Stimulated activated CD8-positive, alpha-beta memory T cell treated with anti-CD3 and anti-CD28 coated beads, Interleukin-15, amount 100 ng/mL, for 4 hours (primary cell): ENCODE measurements at places on chromosomes 4 and X.

GRCh38 chr4:36841583-36842326 lies 402.8 kb upstream of the NWD2 start:
- no peak for DNase-seq

GRCh38 chrX:94662689-94663088 lies 988.7 kb downstream of the FAM133A start:
- no peak for DNase-seq

GRCh38 chrX:149628280-149628679 lies 3.3 kb downstream of the TMEM185A start:
- DNase-seq: no peak

- DNase-seq: no peak
Observed at GRCh38 chr4:33722254-33722653, 2522.1 kb downstream of the ARAP2 start.

- no peak for DNase-seq
Observed at GRCh38 chr4:109672169-109672930, 30.9 kb downstream of the CASP6 start.

- DNase-seq: no peak
Observed at GRCh38 chr4:41509451-41509866, 28.5 kb upstream of the LIMCH1 start.

- DNase-seq: no peak
Observed at GRCh38 chr4:184028561-184029374, 123.7 kb downstream of the STOX2 start.

GRCh38 chrX:154797006-154797405 lies 8.3 kb downstream of the MPP1 start:
- no peak for DNase-seq

GRCh38 chrX:72705111-72705510 lies 9.0 kb downstream of the PHKA1 start:
- no peak for DNase-seq

- no peak for DNase-seq
Observed at GRCh38 chr4:3682236-3683076, 83.7 kb upstream of the ADRA2C start.

DNA sequence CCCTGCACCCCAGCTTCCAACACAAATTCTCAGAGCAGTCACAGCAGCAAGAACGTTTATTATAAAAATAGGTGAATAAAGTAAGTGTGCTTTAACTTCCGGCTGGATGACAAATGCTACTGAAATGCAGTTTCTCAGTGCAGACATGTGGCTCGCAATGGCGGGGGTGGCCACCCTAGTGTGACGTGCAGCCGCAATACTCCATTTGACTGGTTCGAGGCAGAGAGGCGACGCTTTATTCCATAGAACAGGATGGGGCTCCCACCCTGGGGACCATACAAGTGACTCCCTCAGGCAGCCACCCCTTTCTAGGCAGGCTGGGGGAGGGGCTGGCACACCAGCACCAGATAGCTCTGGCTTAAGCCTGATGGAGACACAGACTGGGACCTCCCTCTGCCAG lies 14.5 kb downstream of the TNIP2 start:
- no peak for DNase-seq

- DNase-seq: no peak
Observed at GRCh38 chr4:53131562-53131925, 234.3 kb downstream of the SCFD2 start.

DNA sequence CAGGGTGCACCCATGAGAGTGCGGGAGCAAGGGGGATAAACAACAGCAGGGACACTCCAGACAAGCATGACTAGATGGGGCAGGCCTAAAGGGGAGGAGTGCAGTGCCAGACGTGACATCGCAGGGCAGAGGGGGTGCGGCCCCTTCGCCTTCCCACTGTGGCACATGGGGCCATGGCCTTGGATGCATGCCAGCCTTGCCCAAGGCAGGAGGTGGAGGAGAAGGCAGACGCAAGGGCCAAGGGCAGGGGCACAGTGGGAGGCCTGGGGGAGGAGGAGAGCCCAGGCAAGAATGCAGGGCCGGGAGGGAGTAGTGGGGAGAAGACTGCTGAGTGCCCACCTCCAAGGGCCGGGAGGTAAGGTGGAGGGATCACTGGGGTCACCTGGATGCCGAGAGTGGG lies 21.6 kb downstream of the PNMA6E start:
- DNase-seq: no peak

DNA sequence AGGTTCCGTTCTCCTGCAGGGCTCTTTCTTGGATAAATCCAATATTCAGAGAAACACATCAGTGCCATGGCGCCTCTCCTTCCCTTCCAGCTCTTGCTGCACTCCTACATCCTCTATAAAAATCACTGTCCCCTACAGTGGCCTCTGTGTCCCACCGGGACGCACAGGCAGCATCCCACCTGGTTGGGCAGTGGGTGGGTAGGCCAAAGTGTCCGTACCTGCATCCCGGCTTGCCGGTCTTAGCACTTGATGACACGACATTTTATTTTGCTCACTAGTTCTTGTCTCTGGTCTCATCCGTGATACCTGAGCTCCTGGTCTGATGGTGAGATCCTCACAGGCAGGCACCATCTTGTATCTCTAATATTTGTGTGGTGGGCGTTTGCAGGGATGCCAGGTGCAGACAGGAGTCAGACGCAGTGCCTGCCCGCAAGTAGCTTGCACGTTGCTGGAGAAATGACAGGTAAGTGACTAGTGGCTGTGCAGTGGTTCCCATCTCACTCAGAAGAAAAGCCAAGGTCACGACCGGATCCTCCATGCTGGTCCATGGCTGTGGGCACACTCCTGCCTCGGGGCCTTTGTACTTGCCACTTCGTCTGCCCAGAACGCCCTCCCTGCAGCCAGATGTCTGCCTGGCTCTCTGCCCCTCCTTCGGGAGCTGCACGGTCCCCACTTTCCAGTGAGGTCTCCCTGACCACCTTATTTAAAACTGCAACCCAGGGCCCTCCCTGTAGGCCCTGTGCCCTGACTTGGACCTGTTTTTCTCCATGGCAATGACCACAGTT lies 109.7 kb downstream of the SORCS2 start:
- DNase-seq: no peak

- DNase-seq: no peak
Observed at GRCh38 chr4:24282446-24282845, 301.9 kb downstream of the DHX15 start.

- no peak for DNase-seq
Observed at GRCh38 chr4:165299399-165300060, 27.9 kb upstream of the MSMO1 start.

DNA sequence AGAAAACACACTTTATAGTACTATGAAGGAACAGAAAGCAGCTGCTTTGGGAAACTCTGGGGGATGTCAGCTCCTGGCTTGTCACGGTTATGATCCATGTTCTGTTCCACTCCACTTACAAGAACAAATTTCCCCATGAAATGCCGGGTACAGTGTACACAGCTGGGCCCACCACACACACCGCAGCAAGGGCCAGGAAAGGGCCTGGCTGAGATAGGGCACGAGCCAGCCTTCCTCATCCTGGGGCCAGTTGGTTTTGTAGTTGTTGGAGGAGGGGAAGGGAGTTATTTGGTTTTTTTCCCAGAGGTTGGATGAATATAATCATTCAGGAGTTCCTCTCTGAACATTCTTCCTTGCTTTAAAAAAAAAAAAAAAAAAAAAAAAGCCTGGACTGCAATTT lies 56.8 kb downstream of the SEPSECS start:
- DNase-seq: no peak

DNA sequence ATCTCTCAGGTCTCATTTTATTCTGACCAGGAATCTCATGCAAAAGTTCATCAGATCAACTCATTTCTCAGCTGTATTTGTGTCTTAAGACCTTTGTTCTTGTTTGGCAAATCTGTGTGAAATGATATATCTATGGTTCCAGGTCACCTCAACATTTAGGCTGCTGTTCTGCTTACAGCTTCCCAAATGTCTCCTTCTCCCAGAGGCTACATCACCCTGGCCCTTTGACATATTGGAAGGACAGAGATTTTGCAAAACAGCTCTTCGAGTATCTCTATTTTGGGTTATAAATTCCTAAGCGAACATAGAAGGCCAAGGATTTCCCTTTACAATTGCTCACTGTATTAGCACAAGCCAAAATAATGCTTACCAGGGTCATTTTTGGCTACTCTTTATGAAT lies 57.5 kb upstream of the GIMD1 start:
- DNase-seq: no peak

GRCh38 chrX:28391528-28391927 lies 195.7 kb upstream of the IL1RAPL1 start:
- no peak for DNase-seq

- no peak for DNase-seq
Observed at GRCh38 chr4:39025552-39026085, 6.6 kb downstream of the TMEM156 start.

DNA sequence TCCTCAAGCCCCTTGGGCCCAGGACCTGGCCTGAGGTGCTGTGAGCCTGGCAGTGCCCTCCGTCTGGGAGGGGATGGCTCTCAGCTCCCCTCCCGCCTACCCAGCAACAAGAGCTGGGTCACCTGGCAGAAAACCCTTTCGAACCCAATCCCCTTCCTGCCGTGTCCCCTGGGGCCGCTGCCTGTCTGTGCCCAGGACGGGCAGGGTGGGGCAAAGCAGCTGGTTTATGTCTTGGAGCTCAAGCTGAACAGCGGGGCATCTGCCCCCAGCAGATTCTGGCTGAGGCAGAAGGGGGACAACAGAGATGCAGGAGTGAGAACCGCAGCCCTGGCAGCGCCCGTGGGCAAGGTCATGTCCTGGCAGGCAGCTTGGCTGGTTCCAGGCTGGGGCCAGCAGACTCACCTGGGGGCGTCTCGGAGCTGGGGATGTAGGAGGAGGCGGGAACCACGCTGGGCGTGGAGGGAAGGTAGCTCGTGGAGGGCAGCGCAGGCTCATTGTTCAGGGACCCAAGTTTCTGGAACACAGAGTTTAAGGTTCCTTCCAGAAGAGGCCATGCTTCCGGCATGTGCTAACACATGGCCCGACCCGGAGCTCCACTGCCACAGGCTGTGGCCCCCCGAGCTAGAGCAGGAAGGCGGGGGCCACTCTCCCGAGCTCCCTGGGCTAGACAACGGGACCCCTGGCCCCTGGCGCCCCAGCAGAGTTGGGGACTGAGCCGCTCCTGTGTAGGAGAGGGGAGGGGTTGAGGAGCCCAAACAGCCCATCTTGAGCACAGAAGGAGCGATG lies 24.2 kb downstream of the NELFA start:
- no peak for DNase-seq

- no peak for DNase-seq
Observed at GRCh38 chr4:143270256-143270838, 66.3 kb upstream of the GAB1 start.

DNA sequence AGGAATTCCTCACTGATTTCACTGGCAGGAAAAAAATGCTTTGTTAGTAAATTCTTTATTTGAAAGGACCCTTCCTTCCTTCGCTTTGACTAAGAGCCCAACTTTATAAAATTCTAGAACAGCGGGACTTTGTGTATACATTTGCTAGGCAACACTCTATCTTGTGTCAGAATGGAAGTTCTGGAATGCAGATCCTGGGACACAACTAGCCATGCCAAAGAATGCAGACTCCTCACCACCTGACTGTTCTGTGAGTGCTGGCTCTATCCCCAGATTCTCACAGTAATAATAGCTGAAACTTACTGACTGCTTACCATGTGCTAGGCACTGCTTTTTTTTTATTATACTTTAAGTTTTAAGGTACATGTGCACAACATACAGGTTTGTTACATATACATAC lies 73.3 kb upstream of the ZDHHC15 start:
- no peak for DNase-seq

DNA sequence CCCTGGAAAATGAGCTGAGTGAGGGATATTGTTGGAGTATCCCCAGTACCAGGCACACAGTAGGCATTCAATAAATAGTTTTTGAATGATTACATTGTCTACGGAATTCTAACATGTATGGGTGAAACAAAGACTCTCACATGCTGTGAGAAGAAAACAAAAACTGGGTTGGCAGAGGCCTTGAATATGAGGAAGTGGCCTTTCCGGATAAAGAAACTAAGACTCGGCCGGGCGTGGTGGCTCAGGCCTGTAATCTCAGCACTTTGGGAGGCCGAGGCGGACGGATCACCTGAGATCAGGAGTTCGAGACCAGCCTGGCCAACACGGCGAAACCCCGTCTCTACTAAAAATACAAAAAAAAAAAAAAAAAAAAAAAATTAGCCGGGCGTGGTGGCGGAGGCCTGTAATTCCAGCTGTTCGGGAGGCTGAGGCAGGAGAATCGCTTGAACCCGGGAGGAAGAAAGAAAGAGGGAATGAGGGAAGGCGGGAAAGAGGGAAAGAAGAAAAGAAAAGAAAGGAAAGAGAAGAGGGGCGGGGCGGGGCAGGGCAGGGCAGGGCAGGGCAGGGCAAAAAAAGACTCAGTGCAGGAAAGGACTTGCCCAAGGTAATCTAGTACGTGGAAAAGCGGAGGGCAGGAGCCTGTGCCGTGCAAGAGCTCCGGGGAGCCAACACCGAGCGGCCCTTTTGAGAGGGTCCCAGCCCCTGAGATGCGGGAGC lies 689 bp upstream of the TMA16 start:
- no peak for DNase-seq

DNA sequence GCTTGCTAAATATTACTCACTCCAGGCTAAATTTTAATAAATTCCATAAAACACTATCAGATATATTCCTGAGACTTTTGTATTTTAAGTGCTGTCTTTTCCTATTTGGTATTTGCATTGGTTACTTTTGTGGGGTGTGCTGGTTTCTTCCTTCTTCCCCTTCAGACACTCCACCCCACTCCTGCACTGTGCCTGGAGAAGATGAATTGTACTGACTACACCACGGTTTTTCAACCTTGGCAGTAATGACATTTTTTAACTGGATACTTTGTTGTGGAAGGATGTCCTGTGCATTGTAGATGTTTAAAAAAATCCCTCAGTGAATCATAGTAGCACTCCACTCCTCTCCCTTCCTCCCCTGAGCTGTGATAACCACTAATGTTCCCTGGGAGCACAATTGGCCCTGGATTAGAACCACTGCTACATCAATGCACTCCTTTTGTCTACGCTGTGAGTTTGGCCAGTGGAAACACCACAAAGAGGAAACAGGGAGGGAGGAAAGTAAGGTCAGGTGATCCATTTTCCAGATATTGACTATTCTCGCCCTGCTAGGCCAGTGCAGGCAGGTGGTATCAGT lies 36.3 kb downstream of the SNCA start:
- DNase-seq: no peak

DNA sequence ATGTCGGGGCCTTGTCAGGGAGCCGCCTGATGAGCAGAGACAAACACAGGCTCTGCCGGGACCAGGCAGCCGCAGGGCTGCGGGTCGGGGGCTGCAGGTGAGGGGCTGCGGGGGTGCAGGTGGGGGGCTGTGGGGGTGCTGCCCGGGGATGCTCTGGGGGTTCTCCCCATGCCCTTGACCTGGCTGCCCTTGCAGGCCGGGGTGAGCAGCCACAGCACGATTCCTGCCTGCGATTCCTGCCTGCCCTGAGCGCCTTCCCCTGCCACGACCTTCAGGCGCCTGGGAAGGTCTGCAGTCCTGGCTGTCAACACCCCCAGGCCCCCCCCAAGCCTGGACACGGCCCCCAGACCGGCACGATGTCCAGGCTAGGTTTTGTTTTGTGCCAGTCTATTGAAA lies 106.3 kb downstream of the FAM53A start:
- DNase-seq: no peak
